Muscle of leg (tissue), 16 donors: ENCODE measurements at places on chromosomes 2 and 18. TPM values are rescaled to one million over a fixed set of nuclear protein-coding genes. Genes with fewer than 3 reads are reported as not detected.
A peak's percentile ranks its signal among the peaks of the same experiment; 100 is the strongest.

GRCh38 chr2:120508567-120509041, 162.7 kb downstream of the INHBB start:
- peak; percentile 45 for DNase-seq

DNA sequence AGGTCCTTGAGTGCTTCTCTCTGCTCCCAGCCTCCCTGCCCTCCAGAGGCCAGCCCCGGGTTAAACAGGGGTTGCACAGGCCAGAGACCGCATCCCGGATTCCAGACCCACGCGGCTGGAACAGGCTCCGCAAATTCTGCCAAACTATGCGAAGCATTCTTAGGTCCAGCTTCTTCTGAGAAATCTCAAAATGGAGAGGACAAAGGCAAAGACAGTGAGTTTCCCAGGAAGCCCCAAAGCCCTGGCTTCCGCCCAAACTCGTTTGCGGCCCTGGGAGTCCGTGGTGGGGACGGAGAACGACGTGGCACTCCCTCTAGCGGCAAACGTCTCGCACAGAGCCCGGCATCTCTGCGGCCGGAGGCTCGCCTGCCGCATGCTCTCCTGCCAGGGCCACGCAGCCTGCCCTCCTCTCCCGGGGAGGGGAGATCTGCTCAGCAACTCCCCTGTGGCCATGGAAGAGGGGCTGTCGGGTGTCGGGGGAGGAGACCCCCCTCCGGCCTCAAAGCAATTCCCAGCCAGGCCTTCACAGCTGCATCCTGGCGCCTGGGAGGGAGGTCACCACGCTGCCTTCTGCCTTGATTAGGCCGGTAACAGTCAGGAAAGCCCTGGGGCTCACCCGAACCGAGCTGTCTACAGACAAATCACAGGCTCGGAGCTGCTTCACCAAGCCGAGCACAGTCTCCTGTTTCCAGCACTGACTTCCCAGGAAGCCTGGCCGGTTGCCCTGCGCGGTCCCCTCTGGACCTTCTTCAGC, 33.4 kb upstream of the KLHL29 start:
- DNase-seq, result peak; percentile 96

- DNase-seq, result no peak
Observed at GRCh38 chr2:76977846-76978727, 544.1 kb downstream of the LRRTM4 start.

KIF5C gene
- 0.66 TPM for total RNA-seq

- no peak for DNase-seq
Observed at GRCh38 chr2:143157001-143157400, 27.8 kb downstream of the ARHGAP15 start.

GRCh38 chr2:198321522-198322088, 517.2 kb downstream of the PLCL1 start:
- no peak for DNase-seq

- DNase-seq, result no peak
Observed at GRCh38 chr18:27838225-27838624, 338.7 kb downstream of the CDH2 start.

CDH19 gene
- total RNA-seq, result 2.3 TPM

DNA sequence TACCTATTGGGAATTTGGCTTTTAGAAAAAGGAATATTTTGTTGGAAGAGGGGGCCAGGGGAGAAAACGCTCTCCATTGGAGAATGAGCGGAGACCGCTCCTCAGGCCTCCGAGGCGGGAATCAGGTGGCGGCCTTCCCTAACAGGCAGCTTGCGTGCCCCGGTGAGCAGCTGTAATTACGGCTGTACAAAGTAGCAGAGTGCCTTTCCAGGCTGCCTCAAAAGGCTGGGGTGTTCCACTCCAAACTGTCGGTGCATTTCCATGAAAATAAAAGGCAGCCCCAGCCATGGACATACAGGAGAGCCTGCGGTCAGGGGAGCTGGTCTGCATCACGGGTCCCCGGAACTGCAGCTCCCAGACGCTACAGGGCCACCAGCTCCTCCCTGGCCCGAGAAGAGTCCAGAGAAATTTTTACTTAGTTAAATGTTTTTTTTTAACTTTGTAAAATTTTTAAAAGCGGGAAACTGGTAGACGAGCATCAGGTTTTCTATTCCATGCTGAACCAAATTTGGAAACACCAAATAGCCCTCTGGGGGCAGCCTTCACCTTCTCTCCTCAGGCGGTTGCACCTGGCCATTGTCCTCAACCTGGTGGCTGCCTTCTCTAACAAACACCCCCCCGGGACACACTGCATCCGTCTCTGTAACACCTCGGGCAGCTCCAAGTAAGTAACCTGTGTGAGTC, 209.3 kb upstream of the SALL3 start:
- no peak for DNase-seq

GRCh38 chr2:167122389-167122788, 234.1 kb downstream of the XIRP2 start:
- no peak for DNase-seq

- DNase-seq, result peak; percentile 81
Observed at GRCh38 chr18:43789234-43790000, 512.1 kb upstream of the SYT4 start.

GRCh38 chr2:85769983-85770362, 16.2 kb downstream of the ATOH8 start:
- DNase-seq, result no peak

CPLX4 gene
- not detected for total RNA-seq

SERPINB11 gene
- not detected for total RNA-seq

ACMSD gene
- not detected for total RNA-seq

DNA sequence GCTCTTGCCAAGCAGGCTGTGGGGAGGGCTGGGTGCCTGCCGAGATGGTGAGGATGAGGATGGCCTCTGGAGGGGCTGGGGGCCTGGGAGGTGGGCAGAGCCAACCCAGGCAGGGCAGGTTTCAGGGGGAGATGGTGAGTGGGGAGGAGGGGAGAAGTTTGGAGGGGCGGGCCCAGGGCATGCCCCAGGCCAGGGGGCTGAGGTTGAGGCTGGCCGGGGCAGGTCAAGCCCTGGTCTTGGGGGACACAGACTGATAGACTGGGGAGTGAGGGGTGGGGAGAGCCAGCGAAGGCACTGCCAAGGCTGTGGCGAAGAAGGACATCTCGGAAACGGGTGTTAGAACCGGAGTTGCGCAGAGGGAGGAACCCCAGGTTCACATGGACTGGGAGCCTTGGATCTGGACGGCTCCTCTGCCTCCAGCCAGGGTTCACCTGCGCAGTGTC, 12.6 kb downstream of the CAPN10 start:
- DNase-seq, result no peak

DNA sequence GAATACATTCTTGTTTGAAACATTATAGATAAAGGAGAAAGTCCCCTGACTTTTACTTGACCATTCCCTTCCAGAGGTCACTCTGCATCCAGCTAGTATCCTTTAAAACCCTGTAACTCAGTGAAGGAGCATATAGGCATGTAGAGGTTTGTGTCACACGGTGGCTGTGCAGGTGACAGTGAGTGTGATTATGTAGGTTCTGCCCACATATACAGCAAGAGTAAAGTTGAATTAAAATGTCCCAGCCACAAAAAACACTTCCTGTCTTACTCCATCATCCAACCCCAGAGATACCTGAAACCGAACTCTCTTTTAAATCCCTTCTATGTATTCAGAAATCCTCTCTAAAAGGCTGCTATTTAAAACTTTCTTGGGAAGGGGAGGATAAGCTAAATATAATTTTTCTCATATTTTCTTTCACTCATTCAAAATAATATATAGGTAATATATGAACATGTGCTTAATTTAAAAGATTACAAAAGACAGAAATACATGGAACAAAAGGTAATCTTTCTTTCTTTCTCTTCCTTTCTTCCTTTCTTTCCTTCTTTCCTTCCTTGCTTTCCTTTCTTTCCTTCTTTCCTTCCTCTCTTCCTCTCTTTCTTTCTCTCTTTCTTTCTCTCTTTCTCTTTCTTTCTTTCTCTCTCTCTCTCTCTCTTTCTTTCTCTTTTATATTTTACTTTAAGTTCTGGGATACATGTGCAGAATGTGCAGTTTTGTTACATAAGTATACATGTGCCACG, 20.6 kb upstream of the ACSL3 start:
- DNase-seq, result no peak

GRCh38 chr2:105721991-105722511, 22.7 kb upstream of the NCK2 start:
- DNase-seq, result no peak

SYT4 gene
- total RNA-seq, result 0.13 TPM

- no peak for DNase-seq
Observed at GRCh38 chr18:72444111-72444797, 99.9 kb downstream of the CBLN2 start.

DNA sequence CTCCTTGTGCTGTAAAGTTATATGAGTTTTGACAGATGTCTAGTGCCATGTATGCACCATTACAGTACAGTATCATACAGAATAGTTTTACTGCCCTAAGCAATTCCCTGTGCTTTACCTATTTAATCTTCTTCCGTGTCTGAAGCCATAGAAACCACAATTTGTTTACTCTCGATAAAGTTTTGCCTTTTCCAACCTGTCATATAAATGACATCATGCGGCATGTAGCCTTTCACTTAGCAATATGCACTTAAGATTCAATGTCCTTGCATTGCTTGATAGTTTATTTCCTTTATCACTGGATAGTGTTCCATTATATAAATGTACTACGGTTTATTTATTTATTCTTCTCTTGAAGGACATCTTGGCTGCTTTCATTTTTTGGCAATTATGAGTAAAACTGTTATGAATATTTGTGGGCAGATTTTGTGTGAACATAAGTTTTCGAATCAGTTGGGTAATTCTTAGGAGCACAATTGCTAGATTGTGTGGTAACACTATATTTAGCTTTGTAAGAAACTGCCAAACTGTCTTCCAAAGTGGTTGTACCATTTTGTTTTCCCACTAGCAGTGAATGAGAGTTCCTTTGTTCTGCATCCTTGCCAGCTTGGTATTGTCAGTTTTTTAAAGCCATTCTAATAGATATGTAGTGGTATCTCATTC, 136.8 kb upstream of the MAP3K20 start:
- no peak for DNase-seq

DNA sequence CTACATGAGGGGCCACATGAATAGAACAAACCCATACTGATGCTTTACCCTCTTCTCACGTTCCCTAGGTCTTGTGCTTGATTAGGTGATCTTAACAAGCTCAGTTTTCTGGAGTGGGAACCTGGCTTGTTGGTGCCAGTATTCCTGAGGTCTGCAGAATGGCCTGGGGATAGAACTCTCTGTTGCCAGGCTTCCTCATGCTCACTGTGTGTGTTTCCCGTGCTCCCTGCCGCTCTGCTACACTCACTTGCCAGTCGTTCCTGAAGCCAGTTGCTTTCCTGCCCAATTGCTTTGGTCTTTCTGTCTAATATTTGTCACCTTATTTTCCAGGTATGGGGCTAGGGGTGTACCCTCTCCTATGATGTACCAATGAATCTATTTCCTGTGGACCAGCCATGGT, 2111.5 kb upstream of the PIK3C3 start:
- DNase-seq, result no peak

- DNase-seq, result no peak
Observed at GRCh38 chr2:205473791-205474190, 208.5 kb upstream of the NRP2 start.

GRCh38 chr18:59728816-59729215, 31.6 kb upstream of the CCBE1 start:
- DNase-seq, result peak; percentile 78

FOXD4L1 gene
- total RNA-seq, result 0.13 TPM

- DNase-seq, result no peak
Observed at GRCh38 chr2:64134813-64135212, 9.4 kb downstream of the PELI1 start.

INHA gene
- 0.27 TPM for total RNA-seq

MC2R gene
- total RNA-seq, result 0.18 TPM

MCEE gene
- 32.8 TPM for total RNA-seq

DNA sequence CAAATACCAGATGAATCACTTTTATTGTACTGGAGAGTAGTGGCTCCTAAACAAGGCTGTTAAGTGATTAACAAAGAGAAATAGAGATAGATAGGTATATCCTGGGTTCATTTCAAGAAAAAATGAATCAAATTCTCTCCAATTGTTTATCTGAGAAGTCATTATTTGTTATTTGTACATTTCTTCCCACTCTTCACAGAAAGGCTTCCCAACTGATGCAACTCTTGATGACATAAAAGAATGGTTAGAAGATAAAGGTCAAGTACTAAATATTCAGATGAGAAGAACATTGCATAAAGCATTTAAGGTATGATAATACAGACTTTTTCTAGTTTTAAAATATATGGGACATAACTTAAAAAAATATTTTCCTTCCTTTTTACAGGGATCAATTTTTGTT, 7.9 kb downstream of the SSB start:
- no peak for DNase-seq

- no peak for DNase-seq
Observed at GRCh38 chr2:12589802-12590320, 126.9 kb upstream of the TRIB2 start.
